ENCODE measurements at places on chromosomes 5 and 9. TPM values are rescaled to one million over a fixed set of nuclear protein-coding genes. Genes with fewer than 3 reads are reported as not detected.

Gene GIN1
- 4.2 TPM for total RNA-seq

Gene SV2C
- total RNA-seq: not detected

Gene TPM2
- 671 TPM for total RNA-seq

Gene SPARC
- total RNA-seq: 22.3 TPM
